LNCaP clone FGC (cell line): ENCODE measurements at places on chromosomes 4 and X.

DNA sequence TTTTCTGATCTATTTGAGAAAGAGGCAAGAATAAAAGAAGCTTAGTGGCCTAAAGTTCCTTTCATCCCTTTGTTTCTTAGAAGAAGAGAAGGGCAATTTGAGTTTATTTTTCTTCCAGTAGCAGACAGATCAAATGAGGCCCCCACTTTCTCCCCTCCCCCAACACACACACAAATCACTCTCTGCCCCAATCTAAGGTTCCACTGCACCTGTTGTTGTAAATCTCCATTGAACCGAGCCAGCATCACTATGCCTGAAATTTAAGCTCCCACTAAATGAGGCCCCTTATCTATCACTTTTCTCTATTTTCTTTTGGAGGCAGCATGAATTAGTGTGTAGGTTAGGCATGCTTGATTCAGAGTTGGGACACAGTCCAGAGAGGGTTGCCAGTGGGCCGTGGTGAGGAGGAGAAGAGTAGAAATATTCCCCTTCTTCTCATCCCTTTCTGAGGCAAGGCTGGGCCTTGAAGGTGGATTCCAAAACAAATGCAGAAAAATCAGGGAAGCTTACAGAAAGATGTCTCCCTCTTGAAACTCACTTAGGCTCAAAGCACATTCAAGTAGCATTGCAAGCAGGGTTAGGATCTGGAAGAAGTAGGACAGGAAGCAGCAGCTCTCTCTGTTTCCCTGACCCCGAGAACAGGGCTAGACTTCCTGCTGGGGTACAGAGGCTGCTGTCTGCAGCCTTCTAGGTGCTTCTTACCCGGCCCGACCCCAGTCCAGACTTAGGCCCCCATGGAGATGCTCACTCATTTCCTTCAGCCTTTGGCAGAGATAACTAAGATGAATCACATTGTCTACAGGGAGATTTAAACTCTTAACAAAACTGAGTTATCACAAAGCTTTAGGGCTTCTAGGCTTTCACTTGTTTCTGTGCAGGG lies 70.7 kb downstream of the RASL11B start:
- no peak for DNase-seq

GRCh38 chrX:81259020-81259713 lies 57.3 kb downstream of the SH3BGRL start:
- DNase-seq: no peak

- no peak for DNase-seq
Observed at GRCh38 chr4:26931966-26932365, 71.3 kb downstream of the STIM2 start.

DNA sequence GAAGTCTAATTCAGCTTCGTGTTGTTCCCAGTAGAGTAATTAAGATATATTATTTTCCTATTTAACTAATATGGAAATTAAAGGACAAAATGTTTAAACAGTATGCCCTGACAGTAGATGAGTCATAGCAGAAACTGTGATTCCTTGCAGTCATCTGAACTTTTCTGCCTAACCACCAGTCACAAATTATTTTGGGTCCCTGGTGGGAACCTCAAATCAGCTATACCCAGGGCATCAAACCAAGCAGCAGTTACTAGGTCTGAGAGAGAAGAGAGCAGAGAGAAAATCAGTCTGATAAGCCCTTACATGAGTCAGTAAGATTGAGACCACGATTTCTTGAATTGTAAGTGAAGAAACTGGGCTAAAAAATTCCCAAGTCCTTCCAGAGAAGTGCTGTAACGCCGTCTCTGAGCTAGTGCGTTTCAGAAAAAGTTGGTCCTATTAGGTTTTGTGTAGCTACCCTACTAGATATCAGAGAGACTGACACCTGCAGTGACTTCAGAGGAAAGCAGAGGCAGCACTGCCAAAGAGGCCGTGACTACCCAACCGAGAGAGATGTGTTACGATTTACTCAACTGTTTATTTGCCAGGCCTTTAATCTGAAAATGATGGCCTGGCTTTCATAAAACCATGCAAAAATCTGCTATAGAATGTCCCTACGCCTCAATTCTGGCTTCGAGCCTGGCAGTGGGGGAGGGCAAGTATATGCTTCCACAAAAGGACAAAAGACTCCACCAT lies 21.7 kb upstream of the GPM6A start:
- DNase-seq: no peak

DNA sequence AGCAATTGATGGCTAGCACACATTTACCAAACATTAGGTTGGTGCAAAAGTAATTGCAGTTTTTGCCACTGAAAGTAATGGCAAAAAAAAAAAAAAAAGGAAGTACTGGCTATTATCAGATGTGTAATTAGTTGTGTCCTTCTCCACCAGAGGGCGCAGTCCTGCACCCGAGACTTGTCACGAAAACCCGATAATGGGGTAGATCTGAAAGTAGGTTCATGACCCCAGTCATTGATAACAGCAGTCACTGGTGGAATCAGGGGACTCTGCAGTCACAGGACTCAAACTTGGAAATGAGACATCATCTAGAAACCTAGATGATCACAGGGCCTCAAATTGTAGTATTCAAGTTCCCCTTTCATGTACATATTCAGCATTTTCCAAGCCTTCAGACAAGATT lies 13.1 kb upstream of the ACOT9 start:
- no peak for DNase-seq

- DNase-seq: no peak
Observed at GRCh38 chr4:80235451-80235850, 31.0 kb upstream of the FGF5 start.

GRCh38 chr4:184267673-184268583 lies 50.3 kb upstream of the ENPP6 start:
- DNase-seq: peak; percentile 35

DNA sequence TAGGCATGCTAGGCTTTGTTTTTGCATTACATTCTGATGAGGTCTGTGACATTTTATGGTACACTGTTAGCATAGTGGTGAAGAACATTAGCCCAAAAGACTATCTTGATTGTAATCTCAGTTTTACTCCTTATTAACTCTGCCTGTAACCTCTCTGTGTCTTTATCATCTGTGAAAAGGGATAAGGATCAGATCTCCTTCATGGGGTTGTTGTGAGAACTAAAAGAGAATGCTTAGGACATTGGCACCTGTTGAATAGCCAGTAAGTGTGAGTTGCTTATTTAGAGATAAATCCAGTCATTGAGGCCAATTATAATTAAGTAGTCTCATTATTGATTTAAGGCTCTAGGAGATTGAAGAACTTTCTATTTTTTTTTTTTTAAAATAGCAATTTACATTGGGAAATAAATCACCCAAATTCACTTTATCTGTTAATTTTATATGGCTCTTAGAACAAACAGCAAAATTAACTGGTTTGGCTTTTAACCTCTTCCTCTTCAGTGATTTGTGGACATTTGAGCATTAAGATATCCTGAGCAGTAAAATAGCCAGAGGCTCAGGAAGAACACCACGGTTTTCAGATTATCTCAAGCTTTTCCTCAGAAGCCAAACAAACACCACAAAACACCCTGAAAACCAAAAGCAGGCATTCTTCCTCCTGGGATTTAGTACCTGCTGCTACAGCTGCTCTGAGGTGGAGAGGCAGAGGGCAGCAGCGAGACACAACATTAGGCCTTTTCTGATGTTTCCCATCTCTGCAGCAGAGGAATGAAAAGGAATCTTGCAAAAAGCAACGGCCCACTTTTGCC lies 192.9 kb downstream of the ARHGAP10 start:
- peak; percentile 63 for DNase-seq
